H1 (cell line): ENCODE measurements at places on chromosomes 3 and 15.

DNA sequence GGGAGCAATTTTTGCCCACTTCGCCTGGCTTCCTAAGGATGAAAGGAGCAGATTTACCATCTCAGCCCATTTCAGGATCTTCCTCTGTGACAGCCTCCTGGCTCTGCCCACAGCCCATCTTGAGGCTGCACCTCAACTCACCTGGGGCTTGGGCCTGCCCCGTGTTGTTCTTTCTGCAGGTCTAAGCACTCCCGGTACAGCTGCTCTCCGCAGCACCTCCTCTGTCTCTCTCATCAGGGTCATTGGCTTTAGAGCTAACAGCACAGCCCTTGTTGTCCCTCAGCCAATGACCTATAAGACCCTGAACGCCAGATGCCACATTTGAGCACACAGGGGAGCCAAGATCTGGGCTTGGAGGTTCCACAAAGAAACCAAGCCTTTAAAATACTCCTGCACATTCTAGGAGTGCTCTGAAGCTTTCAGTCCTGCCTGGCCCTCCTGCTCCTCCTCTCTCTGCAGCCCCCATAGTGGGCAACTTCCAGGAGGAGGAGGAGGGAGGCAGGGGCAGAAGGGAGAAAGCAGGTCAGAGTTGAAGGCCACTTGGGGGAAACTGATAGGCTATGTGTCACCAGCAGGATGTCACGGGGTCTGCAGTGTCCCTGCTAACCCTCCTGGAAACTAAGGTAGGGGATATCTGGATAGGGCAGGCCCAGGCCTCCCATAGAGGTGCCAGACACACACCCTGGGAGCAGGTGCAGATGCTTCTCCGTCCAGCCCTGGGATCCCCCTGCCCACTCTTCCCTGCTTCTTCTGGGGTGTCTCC, 115.6 kb downstream of the ETFA start:
- peaks cover 3% of the 10 kb centered on the region; the same call in 1 of the 2 replicates for H3K27me3 ChIP-seq
- DNase-seq: no peak
- H3K4me3 ChIP-seq: no peak overlapping the region
- no peaks in the 10 kb centered on the region for H3K36me3 ChIP-seq
- no peak overlapping the region for H3K27ac ChIP-seq
- peaks cover 9% of the 10 kb centered on the region; the same call in 1 of the 2 replicates for H3K4me1 ChIP-seq

DNA sequence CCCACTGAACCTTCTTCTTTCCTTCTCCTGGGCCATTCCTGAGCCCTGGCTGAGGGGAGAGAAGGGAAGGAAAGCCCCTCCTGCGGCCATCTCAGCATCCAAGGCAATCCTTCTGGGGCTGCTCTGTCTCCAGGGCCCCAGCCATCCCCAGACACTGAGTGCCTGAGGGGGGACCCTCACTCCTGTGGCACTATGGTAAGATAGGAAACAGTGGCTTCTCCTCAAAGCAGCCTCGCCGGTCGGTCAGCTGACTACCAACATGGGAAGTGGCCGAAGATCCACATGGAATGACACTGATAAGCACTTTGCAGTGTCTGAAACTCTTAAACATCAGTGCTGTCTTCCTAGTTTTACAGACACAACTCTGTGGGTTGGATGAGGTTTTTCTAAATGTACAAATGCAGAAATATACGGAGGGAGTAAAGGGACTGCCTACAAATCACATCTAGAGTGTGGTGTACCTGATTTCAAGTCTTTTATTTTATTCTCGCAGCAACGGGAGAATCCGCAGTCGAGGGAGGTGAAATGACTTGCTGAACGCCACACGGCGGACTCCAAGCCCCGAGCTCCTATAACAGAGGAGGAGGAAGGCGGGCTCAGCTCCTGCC, 973 bp upstream of the ITPKA start:
- no peak overlapping the region for H3K27ac ChIP-seq
- H3K4me1 ChIP-seq: peaks cover 12% of the 10 kb centered on the region
- no peak for DNase-seq
- H3K27me3 ChIP-seq: peaks cover 68% of the 10 kb centered on the region

- no peaks in the 10 kb centered on the region for H3K27me3 ChIP-seq
- no peak overlapping the region for H3K27ac ChIP-seq
- H3K36me3 ChIP-seq: no peaks in the 10 kb centered on the region
- no peak for DNase-seq
- peaks cover 2% of the 10 kb centered on the region; the same call in 1 of the 2 replicates for H3K4me1 ChIP-seq
These were observed 427.8 kb upstream of the MCTP2 start for GRCh38 chr15:93803421-93804152.

DNA sequence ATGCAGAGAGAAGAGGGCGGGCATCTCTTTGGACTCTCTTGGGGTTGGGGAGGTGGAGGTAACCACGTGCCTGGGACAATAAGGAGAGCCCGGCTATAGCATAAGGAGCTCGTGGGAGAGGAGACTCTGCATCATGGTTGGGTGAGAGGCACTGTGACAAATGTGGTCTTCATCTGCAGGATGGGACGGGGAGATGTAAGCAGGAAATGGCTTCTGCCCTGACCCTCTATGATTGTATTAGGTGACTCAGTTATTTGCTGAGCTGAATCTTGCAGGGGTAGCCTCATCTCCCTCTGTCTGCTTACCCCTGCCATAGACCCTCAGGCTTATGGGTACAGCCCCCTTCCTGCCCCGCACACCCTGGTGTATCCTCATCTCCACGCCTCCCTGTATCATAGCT, 48.7 kb downstream of the CORO2B start:
- no peaks in the 10 kb centered on the region for H3K27me3 ChIP-seq
- H3K27ac ChIP-seq: no peak overlapping the region
- H3K4me3 ChIP-seq: no peak overlapping the region
- no peaks in the 10 kb centered on the region for H3K36me3 ChIP-seq

DNA sequence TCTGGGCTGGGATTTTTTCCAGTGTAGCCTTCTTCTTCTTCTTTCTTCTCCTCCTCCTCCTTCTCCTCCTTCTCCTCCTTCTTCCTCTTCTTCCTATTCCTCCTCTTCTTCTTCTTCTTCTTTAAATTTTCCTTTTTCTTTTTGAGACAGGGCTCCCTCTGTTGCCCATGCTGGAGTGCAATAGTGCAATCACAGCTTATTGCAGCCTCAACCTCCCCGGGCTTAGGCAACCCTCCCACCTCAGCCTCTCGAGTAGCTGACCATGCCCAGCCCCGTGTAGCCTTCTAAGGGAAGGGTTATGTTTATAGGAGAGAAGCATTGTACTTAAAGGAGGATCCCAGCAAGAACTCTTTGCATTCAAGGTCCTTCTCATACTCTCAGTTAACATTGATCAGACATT, 24.0 kb upstream of the MYO1E start:
- H3K4me1 ChIP-seq: peaks cover 10% of the 10 kb centered on the region; the same call in 1 of the 2 replicates
- H3K4me3 ChIP-seq: no peak overlapping the region
- no peaks in the 10 kb centered on the region for H3K36me3 ChIP-seq
- DNase-seq: no peak
- H3K27ac ChIP-seq: no peak overlapping the region

GRCh38 chr3:15332405-15333098, at the start of gene SH3BP5:
Gene SH3BP5, minus strand, starts transcription at chr3:15332586. Its CDS starts 178 bp downstream, at chr3:15332408.
- 0 out of 2 replicates have a peak, but pooled peaks cover 3% of the 10 kb centered on the region for H3K36me3 ChIP-seq
- peak; percentile 87 for DNase-seq
- H3K27me3 ChIP-seq: peaks cover 20% of the 10 kb centered on the region; the same call in 1 of the 2 replicates
- H3K27ac ChIP-seq: no peak within 1 kb of the TSS; the same call in 1 of the 2 replicates
